CD4-positive, alpha-beta T cell (primary cell): ENCODE measurements at places on chromosomes 3 and 15.

DNA sequence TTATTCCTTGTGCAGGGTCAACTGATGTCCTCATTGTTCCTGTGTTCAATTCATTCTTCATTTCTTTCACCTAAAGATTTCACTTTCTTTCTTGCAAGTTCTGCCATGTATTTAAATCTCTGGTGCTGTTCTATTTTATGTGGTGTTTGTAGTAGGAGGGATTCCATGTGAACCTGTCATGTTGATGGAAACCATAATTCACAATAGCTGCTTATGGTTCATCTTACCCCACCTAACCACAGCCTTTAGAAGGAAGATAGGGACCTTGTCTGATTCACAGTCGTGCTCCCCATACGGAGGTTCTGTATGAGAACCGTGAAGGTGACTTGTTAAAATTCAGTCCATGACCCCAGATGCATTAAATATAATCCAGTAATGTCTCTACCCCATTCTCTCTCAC lies 21.9 kb downstream of the SLCO2A1 start:
- no peak for DNase-seq

DNA sequence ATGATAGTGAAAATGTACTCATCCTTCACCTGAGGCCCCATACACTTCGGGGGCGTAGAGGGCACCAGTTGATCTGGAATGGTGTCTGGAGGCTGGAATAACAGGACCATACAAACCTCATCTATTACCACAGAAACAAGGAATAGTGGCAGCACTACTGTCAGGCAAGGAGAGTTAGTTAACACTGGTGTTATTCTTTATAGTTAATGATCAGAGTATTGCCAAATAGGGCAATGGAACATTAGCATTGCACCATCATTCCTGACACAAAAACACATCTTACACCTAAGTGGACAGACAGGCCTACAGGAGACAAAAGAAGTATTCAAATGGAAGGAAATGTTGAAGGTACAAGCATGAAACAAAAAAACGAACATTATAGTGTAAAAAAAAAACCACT lies 137.0 kb upstream of the UBP1 start:
- DNase-seq: no peak

- no peak for DNase-seq
These were observed 320.9 kb upstream of the CTDSPL start for GRCh38 chr3:37540786-37541185.

GRCh38 chr3:123423031-123423430 lies 25.9 kb downstream of the ADCY5 start:
- DNase-seq: no peak

DNA sequence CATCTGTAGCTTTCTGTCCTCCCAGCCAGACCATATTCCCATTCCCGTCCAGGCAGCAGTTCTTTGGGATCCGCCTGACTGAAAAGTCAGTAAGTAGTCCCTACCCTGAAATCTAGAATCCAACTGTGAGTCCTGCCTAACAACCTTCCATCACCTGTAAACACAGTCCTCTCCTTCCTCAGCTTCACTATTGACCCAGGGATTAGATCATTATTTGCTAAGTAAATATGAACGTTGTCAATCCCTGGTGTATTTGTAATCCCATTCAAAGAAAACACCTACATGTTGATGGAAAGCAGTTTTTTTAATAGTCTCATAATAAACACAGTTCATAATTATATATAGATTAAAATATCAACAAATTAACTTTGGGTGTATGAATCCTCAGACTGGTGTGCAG lies 732 bp downstream of the SAXO2 start:
- no peak for DNase-seq

DNA sequence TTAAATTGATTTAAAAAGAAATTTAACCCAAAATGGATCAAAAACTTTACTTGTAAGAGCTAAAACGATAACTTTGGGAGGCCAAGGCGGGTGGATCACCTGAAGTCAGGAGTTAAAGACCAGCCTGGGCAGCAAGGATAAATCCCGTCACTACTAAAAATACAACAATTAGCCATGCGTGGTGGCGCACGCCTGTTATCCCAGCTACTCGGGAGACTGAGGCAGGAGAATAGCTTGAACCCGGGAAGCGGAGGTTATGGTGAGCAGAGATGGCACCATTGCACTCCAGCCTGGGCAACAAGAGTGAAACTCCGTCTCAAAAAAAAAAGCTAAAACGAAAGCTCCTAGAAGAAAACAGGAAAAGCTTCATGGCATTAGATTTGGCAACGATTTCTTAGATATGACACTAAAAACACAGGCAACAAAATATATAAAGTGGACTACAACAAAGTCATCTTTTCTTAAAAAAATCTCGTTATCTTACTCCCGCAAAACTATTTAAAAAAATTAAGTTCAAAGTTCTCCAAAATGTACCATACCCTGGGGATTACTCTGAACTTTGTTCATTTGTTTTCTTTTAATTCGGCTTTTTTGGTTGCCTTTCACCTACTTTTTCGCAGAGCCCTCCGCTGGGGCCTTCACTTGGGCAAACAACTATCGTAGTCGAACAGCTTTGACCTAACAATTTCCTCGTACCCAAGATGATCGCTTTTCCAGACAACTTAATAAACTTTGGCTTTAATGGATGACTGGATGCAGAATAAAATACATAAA lies 2.9 kb downstream of the HDDC3 start:
- DNase-seq: no peak

- DNase-seq: no peak
These were observed 169.7 kb upstream of the AGTR1 start for GRCh38 chr3:148528024-148528423.

DNA sequence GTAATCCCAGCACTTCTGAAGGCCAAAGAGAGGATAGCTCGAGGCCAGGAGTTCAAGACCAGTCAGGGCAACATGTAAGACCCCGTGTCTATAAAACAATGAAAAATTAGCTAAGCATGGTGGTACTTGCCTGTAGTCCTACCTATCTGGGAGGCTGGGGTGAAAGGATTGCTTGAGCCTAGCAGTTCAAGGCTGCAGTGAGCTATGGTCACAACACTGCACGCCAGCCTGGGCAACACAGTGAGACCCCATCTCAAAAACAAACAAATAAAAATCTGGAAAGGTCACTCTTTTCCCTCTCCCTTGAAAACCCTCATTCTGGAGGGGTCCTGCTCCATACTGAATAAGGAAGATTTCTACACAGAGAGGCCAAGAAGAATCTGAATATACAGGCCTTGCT lies 43.5 kb upstream of the ZNF280D start:
- no peak for DNase-seq

GRCh38 chr3:155185631-155186071 lies 105.5 kb downstream of the MME start:
- no peak for DNase-seq
